ENCODE measurements at places on chromosomes 7 and 10. TPM values are rescaled to one million over a fixed set of nuclear protein-coding genes. Genes with fewer than 3 reads are reported as not detected.

GRCh38 chr10:86663576-86664339 lies 4.6 kb upstream of the LDB3 start:
- no peak for DNase-seq

ADAM22 gene
- total RNA-seq, result 0.51 TPM

NACAD gene
- total RNA-seq, result 1.3 TPM

MACC1 gene
- total RNA-seq, result 0.26 TPM

BMPER gene
- 12.2 TPM for total RNA-seq

DNA sequence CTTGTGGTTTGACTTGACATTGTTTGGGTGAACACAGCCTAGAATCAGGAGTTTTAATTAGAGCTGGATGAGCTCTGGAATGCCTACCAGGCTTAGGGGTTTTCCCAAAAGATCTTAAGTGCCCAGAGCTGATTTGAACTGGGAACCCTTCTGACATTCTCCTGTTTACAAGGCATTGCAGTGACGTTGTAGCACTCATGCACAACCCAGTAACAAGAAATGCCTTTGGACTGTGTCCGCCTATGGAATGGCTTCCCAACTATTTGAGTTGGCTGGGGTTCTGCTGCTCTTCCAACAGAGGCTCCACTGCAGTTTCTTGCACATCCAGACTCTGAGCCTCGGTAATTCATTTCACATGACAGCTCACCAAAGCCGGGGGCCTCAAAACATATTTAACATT lies 76.7 kb upstream of the MKX start:
- DNase-seq, result peak; percentile 74

- no peak for DNase-seq
Observed at GRCh38 chr7:14822481-14822854, 80.1 kb downstream of the DGKB start.
